ENCODE measurements at places on chromosomes 2 and 18.
A peak's percentile ranks its signal among the peaks of the same experiment; 100 is the strongest.

DNA sequence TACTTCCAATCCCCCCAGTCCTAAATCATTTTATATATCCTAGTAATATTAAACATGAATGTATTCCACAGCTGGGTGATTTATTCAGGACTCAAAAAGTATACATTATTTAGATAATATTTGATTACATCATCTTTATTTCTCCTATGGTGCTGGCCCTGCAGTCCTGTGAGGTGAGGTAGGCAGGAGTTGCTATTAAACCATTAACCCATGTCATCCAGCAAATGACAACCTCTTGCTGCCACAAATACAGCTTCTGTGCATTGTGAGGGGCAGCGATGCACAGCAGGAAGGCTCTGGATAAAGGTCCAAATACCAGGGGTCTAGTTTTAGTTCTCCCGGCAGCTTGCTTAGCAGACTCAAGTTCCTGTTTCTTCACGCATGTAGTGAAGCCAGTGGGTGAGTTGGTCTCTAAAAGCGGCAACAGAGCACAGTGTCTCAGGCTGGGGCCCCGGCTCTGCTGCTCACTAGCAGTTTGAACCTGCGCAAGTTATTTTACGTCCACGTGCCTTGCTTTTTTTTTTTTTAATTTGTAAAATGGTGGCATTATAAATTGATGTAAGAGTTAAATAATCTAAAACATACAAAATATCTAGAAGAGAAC, 36.1 kb downstream of the INSIG2 start:
- no peak for DNase-seq

DNA sequence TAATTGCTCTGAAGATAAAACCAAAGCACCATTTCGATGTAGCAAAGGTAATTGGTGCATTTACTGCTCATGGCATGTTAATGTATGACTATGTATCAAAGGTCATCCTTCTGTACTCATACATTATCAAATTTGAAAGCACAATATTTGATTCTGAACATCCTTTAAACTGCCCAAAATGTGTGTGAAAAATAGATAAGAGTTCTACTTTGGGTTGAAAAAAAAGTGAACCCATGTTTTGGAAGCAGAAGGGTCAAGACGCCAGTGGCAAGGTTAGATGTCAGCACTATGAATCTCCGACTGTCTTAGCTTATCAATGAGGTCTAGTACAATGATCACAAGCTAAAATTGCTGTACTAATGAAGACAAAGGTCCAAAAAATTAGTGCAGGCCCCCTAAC, 83.1 kb downstream of the LNPK start:
- no peak for DNase-seq

DNA sequence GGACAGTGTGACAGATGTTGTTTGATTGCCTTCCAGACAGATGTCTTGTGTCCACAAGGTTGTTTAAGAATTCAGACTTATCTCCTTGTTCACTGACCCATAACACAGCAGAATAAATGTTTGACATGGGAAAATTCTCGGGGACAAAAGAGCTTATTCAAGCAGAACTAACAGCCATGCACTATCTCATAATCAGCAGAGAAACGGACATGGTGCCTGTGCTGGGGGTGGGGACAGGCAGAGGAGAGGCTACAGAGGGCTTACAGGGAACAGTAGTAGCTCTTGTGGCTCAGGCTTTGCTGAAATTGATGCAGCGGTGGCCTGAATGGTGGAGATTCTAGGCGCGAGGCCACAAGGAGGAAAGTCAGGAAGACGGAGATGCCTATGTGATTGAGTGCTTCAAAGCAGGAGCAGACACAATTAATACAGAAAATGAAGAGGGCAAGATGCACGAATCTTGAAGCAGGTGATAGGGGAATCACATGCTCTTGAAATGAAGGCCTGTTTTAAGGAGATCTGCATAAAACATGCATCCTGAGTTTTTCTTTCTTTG, 62.0 kb upstream of the CAB39 start:
- no peak for DNase-seq

DNA sequence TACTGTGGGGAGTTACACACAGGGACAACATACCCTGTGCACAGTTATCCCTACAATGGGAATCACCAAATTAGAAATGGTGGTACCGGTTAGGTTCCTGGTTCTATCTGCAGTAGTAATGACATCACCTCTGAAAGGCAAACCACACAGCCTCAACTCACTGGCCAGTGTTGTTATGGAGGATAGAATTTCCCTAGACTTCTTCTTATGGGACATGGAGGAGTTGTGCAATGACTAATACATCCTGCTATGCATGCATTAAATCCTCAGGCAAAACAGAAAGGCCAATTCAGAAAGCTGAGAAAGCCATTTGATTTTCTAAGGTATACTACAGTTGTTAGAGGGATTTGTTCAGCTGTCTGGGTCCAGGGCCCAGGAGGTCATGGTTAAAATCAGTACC, 439.3 kb downstream of the TMX3 start:
- DNase-seq = no peak

DNA sequence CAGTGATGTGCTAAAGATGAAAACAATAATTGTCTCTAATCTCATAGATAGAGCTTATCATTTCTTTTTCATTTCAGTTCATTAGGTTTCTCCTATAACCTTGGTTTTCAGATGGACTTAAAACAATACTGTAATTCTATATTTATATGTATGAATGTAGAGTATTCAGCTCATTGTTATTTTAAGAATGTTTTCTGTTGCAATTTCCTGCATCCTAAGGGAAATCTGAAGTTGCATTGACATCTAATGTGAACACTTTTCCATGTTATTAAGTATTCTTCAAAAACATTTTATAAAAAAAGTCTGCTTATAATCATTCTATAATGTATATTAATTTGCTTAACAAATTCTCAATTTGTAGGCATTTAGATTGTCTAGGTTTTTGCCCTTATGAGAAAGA, 288.9 kb downstream of the XIRP2 start:
- no peak for DNase-seq

GRCh38 chr2:167652401-167652800, 595.0 kb downstream of the STK39 start:
- DNase-seq = no peak

GRCh38 chr2:196170606-196171247, 651 bp downstream of the STK17B start:
- no peak for DNase-seq

GRCh38 chr18:41579185-41579584, 375.8 kb upstream of the PIK3C3 start:
- DNase-seq = no peak

- DNase-seq = no peak
Observed at GRCh38 chr2:119326938-119327337, 39.7 kb downstream of the C2orf76 start.

DNA sequence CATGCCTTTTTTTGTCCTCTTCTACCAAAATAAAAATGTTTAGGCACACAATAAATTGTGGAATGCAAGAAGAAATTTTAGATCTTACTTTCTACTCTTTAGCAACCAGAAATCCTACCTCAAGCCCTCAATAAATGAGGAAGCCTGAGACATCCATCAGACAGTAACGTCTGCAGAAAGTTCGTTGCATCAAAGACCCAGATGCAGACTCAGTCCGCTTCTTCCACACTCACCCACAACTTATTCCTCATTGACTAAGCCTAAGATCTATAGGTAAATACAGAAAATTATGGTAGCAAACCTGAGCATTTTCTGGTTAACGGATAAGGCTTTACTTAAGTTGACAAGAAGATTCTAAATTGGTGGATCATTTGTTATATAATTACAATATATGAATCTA, 579.4 kb upstream of the ID2 start:
- no peak for DNase-seq

- DNase-seq = no peak
Observed at GRCh38 chr2:188869550-188869949, 104.6 kb upstream of the COL3A1 start.

- no peak for DNase-seq
Observed at GRCh38 chr2:185208261-185208660, 530.3 kb upstream of the FSIP2 start.

GRCh38 chr2:24625728-24626127, 134.7 kb downstream of the NCOA1 start:
- no peak for DNase-seq

DNA sequence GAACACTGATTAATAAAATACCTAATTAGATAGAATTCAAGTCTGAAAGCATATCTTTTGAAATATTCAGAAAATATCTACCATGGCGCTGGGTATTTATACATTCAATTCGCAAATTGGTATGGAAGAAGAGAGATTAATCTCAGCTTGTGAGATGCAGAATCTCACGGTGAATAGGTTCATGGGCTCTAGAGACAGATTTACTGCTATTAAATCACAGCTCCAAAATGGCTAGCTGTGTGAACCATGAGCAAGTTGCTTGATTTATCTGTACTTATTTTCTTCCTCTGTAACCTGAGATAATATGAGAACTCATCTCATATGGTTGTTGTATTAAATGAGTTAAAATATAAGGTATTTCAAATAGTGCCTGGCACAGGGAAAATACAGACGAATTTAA, 556.7 kb downstream of the FBXO15 start:
- DNase-seq = no peak

GRCh38 chr2:18903750-18904149, 314.4 kb upstream of the NT5C1B start:
- DNase-seq = no peak

DNA sequence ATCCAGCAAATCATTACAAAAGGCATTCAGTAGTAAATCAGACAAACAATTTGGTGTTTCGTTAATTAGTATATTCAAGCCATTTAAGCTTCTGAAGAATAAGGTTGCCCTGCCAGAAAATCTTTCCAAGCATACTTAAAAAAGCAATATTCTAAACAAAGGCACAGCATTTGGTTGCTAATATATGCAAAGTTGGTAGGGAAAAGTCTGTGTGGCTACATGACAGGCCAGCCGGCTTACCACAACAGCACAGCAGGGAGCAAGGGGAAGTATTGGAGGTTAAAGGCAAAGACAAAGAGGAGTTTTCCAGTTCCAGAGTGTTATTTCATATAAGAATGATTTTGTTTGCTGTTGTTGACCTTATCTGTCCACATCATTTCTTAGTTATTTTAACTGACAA, 282.3 kb downstream of the MBD5 start:
- no peak for DNase-seq

GRCh38 chr2:231717281-231718171, 9.2 kb downstream of the PTMA start:
- DNase-seq = peak; percentile 18

- no peak for DNase-seq
Observed at GRCh38 chr2:163637871-163638270, 97.9 kb downstream of the FIGN start.

GRCh38 chr2:98761267-98761781, 30.4 kb upstream of the MGAT4A start:
- no peak for DNase-seq

DNA sequence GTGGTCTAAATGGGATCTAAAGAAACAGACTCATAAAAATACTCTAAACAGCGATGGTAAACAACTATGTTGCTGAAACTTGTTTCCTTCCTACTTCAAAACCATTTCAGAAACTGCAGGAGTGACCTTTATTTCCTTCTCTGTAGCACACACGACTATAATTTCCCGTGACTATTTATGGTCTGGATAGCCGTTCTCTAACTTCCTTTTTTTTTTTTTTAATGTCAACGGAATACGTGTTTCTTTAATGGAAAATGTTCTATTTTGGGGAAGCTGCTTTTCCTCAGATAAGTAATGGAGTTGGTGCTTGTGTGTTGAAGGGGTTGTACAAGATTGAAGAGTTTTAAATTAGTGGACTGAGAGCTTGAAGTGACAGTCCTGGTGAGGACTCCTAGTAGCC, 224.1 kb downstream of the PHLPP1 start:
- no peak for DNase-seq

DNA sequence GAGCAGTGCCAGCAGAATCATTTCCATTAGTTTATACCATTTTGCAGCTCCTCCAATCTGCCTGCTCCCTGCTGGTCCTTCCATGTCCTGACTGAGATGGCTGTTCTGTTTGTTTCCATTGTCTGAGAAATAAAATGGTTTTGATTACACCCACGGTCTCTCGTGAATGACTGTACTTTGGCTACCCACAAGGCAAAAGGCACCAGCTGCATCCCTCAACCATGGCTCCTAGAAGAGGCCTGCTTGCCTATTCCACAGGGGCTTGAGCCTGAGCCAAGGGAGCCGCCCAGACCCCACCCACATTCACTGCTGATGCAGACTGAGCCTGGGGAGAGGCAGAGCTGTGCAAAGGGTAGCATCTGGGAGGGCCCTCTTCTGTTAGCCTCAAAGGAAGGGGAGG, 31.2 kb downstream of the MARCHF4 start:
- no peak for DNase-seq

GRCh38 chr2:174392706-174393105, 2.8 kb upstream of the SCRN3 start:
- DNase-seq = no peak

- no peak for DNase-seq
Observed at GRCh38 chr2:207139552-207139951, 26.2 kb downstream of the KLF7 start.

DNA sequence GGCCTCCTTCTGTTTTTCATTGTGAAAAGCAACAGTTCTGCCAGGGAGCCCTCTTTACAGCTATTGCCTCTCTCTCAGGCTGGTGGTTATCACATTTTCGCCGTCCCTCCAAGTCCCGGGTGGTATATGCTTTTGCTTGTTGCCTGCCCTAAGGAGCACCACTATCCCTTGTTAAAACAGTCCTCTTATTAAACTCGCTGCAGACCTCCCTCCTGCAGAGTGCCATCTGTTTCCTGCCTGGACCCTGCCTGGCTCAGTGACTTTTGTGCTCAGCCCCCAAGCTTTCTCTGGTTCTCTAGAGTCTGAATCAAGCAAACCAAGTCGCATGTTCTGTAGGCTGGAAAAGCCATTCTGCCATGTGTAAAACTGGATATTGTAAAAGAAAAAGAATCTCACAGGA, 72.1 kb upstream of the FHL2 start:
- DNase-seq = no peak

DNA sequence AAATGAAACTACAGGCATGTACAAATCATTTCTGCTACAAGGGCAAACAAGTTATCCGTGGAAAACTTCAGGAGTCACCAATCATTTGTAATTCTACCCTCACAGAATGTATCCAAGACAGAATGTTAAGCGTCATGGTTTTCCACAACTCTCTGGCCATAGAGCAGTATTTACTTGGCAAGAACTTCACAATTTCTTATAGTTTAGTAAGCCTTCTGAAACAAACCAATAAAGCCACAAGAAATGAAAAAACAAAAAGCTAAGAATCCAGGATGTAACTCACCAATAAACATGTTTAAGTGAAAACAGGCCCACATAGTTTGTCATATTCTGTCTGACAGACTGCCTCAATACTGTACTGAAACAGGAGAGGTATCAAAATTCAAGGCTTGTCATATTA, 70.3 kb downstream of the LNPK start:
- no peak for DNase-seq

- DNase-seq = no peak
Observed at GRCh38 chr2:201467666-201468065, 16.1 kb downstream of the STRADB start.

DNA sequence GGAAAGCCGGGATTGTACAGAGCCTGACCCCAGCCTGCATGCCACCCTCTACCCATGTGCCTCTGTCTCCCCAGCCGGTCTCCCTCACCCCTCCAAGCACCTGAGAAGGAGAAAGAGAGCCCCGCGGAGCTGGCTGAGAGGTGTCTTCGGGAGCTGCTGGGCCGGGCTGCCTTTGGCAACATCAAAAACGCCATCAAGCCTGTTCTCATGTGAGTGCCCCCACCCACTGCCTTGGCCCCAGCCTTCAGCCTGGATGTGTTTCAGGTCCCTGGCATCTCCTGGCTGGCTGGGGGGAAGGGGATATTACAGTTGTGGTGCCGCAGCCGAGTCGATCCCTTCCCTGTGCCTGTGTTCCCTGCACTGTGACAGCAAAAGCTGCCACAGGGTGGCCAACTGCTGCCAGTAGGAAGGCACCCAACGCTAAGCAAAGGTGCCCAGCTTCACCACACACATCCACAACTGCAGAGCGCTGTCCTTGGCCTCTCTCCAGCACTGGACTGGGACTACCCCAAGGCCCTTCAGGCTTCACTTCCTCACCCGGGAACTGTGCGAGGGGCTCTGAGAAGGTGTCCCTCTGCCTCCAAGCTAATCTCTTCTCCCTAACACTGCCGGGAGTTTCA, 38.4 kb downstream of the POMC start:
- DNase-seq = no peak

Data from hematopoietic multipotent progenitor cell treated with erythropoietin and hydrocortisone succinate and interleukin-3 and kit ligand, for 15 days (in vitro differentiated cells).